ENCODE measurements at places on chromosomes 13 and 19.

- DNase-seq: no peak
Observed at GRCh38 chr13:76329004-76329403, 557.2 kb downstream of the KCTD12 start.

GRCh38 chr19:18850471-18851375 is 19.0 kb downstream of the UPF1 start:
- no peak for DNase-seq

DNA sequence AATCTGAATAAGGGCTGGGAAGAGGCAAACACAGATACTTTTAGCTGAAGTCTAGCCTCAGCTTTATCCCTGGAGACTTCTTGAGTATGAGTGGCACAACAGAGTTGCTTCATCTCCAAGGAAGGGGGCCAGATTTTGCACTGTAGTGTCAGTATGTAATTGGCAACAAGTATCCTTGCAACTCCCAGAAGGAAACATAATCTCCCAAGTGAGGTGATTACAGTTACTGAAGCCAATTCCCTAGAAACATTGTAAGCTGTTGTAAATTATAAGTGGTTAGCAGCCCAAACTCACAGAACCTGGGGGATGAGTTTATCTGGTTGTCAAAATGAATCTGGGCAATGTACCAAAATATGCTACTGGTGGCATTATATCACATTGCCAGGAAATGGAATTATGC is 2065.7 kb upstream of the PCDH20 start:
- no peak for DNase-seq

DNA sequence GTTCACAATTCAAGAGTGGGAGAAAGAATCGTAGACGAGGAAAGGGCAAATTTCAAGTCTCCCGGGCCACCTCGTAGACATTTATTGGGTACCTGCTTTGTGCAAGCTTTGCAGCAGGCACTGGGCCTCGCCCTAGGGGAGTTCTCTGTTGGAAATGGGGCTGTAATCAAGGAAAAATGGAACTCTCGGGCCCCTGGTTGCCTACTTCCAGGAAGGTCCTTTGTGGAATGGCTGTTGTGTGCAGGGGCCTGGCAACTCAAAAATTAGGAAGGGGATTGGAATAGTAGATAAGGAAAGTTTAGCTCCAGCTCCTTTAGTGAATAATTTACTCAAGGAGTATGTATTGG is 612 bp downstream of the ZNF526 start:
- DNase-seq: no peak

DNA sequence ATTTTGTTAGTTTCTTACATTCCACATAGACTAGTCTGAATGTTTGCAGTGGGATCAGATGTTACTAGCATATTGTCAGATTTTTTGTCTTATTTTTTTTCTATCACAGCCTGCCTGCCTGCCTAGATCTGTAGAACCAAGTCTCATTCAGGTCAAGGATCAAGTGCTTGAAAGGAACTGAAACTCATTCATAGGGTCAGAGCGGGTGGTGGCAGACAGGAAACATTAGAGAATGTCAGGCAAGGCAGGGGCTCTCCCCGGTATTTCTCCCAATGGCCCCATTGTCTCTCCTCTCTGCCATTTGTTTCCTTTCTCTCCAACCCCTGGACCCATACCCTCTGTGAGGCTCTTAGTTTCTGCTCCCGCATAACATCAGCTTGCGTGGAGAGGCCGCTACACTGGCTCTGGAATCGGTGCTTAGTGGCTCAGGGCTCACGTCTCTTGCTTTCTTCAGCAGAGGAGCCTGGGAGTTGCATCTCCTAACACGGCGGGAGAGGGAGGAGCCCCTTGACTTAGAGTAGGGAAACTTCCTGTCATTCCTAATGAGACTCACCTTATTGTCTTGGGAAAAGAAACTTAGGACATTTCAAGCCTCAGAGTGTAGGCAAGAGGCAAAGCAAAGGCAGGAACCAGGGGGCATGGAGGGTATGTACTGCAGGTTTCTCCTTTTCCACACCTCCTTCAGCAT is 35.6 kb upstream of the SPATA13 start:
- no peak for DNase-seq

GRCh38 chr19:14167576-14168138 is 31.3 kb upstream of the ASF1B start:
- DNase-seq: no peak

DNA sequence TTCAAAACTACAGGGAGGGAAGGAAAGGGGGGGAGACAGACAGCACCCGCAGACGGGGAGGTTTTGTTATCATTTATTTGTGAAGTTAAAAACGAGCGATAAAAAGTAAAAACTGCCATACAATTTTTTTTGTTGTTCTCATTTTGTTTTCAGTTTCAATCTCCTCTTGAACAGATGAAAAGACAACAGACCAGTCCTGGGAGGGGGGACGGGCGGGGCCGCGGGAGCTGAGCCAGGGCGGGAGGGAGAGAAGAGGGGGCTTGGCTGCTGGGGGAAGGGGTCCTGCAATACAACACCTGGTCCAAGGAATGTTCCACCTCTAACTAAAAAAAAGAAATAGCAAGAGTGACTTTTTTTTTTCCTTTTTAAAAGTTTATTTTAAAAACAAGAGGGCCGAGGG is 11.3 kb downstream of the KHSRP start:
- DNase-seq: no peak

All from caudate nucleus (tissue), 63 donors.